ENCODE measurements at places on chromosomes 2 and 18.

DNA sequence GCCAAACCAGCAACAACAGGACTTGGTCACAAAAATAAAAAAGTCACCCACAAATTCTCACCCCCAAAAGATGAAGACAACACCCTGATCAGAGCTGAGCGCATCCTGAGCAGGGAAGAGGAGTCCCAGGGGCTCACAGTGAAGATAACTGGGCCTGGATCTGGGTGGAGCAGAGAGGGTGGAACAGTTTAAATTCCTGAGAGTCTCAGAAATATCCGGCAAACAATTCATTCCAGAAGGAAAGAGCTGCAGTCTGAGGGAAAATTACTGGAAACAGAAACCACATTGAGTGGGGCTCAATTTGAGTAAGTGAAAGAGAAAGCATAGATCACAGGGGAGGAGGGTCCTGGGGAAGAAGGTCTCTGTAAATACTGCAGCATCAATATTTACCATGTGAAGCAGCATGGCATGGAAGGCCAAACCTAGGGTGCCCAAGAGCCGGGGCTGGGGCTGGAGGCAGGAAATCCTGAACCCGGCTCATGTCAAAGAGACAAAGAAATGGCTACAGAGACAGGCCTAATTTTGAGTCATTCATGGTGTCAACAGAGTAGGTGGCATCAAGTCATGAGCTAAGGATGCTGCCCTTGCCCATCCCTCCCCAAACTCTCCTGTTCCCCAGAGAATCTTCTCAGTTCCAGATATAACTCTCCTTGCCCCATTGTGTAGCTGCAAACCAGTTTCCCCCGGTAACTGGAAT, 61.4 kb upstream of the ZBTB7C start:
- no peak for DNase-seq

DNA sequence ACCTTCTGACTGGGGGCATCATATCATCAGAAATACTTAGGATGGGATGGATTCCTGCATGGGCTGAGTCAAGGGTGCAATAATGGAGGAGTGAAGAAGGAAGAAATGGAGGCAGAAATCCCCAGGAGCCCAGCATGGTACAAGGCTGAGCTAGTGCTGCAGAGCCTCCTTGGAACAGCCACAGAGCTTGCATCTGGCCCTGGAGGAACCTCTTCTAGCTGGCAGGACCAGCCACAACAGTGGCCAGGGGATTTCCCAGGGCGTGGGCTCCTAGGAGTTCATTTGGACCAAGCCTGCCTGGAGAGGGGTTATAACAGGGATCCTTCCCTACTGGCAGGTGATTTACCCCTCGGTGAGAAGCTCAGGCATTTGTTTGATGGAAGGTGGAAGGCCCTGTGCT, 4.7 kb upstream of the IL37 start:
- no peak for DNase-seq

- no peak for DNase-seq
Measured at GRCh38 chr18:6406075-6406909, 8.4 kb downstream of the L3MBTL4 start.

DNA sequence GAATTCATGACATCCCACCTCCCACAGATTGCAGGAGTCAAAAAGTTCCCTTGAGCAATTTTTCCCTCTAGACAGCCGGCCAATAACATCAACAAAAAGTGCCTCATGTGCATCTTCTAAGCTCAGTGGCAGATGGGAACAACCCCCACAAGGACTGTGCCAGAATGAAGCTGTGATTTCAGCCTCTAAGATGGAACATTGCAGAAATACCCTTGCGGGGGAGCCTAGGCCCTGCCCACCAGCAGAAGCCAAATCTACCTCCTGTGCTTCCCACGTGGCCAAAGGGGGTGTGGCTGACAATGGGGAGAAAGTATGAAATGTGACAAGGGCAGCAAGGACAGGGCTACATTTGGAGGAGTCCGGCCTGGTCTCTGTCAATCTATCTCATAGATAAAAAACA, 482.3 kb downstream of the TGIF1 start:
- DNase-seq: no peak

DNA sequence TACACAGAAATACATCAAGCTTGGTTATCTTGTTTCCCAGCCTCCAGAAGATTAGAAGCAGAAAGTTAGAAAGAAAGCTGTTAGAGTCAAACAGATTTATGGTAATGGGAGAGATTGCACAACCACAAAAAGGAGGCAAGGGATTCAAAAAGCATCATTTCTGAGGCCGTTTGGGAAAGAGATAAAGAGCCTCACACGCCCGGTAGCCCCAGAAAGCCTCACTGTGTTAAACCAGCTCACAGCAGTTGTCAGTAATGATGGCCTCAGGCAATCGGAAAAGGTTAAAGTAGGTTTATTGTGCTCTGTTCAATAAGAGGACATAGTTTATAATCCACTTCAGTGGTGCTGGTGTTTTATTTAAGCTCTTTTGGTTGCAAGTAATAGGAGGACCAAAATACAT, 111.3 kb downstream of the DCC start:
- DNase-seq: no peak

DNA sequence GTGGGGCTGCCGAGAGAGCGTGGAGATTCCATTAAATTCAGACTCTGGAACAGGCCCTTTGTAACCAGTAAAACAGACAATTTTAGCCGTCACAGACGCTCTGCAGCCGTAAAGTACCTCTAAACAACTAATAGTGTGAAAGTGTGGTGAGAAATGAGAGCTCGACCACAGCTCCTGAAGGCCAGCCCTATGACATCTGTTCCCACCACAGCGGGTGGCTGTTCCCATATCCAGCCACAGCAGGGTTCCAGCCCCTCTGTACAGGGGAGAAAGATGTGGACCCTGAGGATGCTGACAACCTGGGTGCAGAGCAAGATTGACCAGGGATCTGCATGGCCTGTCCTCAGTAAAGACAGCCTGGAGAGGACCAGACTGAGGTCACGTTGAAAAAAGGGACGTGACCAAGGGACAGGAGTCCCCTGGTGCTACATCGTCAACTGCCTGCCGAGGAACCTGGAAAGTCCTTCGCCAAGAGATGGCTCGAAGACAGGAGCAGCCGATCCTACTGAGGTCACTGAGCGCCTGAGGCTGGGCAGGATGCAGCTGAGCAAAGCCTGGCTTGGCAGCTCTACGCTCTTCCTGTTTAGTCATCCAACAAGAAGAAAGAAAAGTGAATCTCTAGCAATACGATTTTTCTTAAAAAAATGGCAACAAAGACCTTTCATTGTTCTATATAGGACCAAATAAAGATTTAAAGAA, 831.7 kb downstream of the RNF144A start:
- no peak for DNase-seq

DNA sequence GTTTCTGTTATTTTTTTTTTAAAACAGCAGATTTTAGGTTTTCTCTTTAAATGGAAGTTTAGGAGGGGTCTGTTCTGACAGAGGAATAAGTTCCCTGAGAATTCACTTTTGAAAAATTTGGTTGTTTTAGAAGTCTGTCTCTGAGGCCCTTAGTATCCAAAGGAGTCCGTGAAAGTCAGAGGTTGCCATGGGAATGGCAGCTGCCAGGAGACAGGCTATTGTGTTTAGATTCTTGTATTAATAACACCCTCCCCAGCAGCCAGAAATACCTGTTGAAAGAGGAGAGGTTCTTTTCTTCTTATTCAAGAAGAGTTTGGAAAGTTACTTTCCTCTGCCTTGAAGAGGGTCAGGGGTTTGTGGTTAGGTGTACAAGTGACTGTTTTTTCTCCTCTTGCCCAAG, 29.5 kb downstream of the TNP1 start:
- no peak for DNase-seq

DNA sequence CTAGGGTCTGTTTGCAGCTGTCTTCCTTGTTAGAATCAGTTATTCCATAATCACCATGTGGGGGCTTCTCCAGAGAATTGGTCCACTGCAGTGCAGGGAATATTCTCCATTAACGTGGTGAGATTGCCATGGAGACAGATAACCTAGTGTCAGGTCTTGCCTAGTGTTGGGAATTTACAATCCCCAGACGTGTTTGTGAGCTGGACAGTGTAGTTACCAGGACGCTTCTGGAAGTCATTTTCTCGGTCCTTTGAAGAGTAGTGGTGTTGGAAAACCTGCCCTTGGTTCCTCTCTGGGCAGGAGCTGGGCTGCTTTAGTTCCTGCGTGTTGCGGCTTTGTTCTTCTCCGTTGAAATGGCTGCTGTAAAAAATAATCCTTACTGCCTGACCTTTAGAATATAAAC, 68.8 kb upstream of the LYPD6B start:
- DNase-seq: no peak

GRCh38 chr2:85308896-85309555, 18.8 kb downstream of the TGOLN2 start:
- DNase-seq: no peak

DNA sequence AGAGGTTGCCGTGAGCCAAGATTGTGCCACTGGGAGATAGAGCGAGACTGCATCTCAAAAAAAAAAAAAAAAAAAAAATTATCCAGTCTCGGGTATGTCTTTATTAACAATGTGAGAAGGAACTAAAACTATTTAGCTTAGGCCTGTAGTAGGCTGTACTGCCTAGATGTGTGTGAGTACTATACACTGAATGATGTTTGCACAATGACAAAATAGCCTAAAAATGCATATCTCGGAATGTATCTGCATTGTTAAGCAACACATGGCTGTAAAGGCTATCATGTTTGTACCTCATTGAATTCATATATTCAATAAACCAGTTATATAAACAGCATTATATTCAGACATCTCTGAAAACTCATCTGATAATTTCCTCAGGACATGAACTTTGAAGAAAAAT, 191.2 kb upstream of the SESTD1 start:
- no peak for DNase-seq

GRCh38 chr2:30223413-30223874, 7.9 kb upstream of the LBH start:
- no peak for DNase-seq

GRCh38 chr2:37738266-37738885, 66.9 kb upstream of the CDC42EP3 start:
- no peak for DNase-seq

GRCh38 chr2:198127627-198128026, 323.2 kb downstream of the PLCL1 start:
- peak; percentile 73 for DNase-seq

- DNase-seq: no peak
Measured at GRCh38 chr2:128367601-128368359, 49.1 kb upstream of the HS6ST1 start.

DNA sequence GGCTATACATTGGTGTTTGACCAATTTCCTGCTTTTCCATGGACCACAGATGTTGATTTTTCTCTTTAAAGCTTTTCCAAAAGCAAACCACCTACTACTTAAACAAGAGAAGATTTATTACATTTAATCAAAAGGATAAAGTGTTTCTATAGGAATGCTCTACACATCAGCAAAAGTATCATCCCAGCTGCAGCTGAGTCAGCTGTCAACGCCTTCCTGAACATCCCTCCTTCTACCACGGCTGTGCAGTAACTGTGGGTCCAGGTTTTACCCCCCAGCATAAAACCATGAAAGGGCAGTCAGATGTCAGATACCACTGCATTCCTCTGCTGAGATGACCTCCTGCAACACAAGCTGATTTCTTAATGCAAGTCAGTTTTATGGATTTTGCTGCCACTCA, 524.5 kb upstream of the MEX3C start:
- DNase-seq: no peak

DNA sequence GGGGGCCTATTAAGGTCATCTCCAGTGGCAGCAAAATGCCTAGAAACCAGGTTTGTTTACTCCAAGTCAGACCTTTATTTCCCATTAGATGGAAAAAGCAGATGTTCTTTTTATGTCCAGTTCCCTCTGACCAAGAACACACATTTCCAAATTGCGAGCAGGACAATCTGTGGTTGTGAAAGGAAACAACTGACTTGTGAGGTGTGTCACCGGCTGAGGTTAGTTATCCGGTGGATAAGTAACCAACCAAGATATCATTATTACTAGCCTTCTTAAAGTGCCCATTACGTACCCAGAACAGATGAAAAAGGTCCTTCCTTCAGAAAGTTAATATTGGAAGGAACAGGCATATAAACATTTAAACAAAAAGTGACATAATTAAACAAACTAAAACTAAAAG, 112.9 kb downstream of the THADA start:
- no peak for DNase-seq

GRCh38 chr2:109098251-109098920, 30.6 kb upstream of the SH3RF3 start:
- DNase-seq: no peak

DNA sequence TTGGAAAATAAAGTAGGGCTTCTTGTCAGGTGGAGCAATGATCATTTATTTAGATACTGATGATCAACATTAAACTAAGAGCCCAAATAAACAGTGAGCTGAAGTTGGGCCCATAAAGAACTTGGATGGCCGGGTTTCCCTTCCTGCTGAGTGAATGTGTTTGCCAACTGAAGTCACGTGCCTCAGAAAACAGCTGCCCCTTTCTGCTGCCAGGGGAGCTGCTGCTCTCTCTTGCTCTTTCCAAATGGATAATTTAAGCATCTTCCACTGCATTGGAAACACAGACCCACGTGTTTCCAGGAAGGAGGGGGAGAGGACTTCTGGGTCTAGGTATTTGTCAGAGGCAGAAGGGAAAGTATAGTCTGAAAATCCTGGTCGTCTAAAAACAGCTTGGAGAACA, 22.9 kb upstream of the NCKAP5 start:
- DNase-seq: no peak

- DNase-seq: no peak
Measured at GRCh38 chr2:23131066-23131575, 253.9 kb upstream of the KLHL29 start.

GRCh38 chr2:3789256-3789655, 85.9 kb downstream of the DCDC2C start:
- DNase-seq: no peak

- DNase-seq: peak; percentile 68
Measured at GRCh38 chr2:68925295-68925896, 27.3 kb downstream of the GKN2 start.

DNA sequence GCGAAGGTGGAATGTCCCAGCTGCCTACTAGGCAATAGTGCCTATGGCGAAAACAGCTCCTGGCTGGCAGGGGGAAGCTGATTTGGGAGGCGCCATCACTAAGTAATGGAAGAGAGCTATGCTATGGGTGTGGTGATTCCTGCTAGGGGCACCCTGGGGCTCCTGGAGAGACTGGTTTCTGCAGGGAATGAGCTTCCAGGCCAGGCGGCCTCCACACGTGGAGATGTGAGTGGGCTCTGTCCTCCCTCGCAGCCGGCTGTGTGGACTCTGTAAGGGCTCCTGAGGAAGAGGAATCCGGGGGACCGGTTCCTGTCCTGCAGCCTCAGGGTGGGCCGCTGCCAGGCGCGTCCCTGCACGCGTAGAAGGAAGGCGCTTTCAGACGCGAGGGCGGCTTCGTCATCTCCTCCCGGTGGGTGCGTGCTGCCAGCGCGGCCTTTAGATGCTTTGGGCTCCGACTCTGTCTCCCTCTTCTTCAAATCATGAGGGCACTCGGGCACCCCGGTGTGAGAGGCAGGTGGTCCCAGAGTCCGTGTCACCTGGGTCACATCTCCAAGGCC, 55.5 kb upstream of the ANKRD62 start:
- DNase-seq: peak; percentile 33

- no peak for DNase-seq
Measured at GRCh38 chr18:46732801-46733200, 24.1 kb downstream of the ST8SIA5 start.

Data from erythroblast (primary cell).